ENCODE measurements at places on chromosomes 11 and 22.

DNA sequence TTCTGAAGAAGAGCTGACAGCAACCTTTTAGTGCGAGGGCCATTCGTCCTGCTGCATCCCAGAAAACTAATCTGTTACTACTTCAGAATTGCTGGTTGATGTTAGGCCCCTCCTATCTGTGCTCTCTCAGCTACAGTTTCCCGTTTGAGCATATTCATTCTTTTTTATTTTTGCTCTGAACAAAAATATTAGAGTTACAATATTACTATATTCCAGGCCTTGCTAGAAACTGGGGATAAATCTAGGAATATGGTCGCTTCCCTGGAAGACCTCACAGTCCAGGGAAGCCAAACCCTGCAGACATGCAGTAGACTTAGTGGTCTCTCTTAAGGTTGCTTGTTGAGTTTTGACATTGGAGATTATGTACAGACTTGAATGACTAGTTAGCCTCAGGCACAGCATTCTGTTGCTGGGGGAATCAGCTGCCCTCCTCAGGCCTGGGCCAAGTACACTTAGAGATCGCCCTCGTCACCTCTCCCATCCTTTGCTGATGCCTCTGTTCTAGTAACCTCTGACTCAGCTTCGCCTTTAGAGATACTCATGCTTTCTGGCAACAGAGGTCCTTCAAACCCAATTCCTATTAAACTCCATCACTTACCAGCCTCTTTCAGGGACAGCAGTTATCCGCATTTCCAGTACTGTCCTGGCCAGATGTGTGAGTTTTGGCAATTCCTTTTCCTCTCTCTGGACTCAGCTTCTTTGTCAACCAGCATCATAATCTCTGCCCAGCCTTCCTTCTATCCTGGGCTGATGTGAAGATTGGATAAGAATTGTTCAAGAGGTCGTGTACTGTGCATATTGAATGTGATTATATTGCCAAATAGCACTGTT lies 698 bp upstream of the ANAPC15 start:
- no peak for DNase-seq

DNA sequence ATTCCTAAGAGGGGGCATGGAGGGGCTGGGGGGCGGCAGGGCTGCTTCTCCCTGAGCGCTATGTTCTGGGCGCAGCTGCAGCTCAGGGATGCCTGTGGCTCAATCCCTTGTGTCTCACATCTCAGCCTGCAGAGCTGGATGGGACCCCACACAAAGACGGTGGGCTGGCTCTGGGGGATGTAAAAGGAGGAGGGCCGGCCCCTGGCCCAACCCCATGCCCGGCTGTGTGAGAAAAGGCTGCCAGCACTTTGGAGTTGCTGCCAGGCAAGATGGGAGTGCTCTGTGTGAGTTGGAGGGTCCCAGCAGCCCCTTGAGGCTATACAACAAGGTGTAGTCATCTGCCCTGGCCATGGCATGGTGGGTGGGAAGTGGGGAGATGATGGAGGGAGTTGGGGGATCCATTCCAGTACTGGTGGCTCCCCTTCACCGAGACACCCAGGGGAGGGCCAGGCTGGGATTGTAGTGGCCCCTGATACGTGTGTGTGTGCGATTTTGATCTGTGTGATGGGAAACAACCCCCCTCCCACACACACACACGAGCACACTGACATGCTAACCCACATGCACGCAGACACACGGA lies 1.3 kb upstream of the TBX10 start:
- no peak for DNase-seq

DNA sequence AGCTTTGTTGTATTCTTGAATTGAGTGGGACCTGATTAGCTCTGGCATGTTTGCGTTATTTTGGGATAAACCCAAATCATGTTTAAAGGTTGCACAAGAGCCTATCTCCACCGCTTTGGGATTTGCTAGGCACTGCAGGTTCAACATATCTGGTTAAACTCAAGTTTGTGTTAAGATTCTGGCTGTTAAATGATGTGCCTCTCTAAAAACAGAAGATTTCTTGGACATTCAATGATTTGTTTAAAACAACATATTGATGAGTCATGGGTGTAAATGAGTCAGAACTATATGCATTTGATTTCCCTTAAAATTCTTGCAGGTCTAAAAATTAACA lies 67.4 kb downstream of the AMOTL1 start:
- DNase-seq: no peak

- DNase-seq: peak; percentile 16
Measured at GRCh38 chr11:11157185-11157584, 195.9 kb downstream of the CSNK2A3 start.

DNA sequence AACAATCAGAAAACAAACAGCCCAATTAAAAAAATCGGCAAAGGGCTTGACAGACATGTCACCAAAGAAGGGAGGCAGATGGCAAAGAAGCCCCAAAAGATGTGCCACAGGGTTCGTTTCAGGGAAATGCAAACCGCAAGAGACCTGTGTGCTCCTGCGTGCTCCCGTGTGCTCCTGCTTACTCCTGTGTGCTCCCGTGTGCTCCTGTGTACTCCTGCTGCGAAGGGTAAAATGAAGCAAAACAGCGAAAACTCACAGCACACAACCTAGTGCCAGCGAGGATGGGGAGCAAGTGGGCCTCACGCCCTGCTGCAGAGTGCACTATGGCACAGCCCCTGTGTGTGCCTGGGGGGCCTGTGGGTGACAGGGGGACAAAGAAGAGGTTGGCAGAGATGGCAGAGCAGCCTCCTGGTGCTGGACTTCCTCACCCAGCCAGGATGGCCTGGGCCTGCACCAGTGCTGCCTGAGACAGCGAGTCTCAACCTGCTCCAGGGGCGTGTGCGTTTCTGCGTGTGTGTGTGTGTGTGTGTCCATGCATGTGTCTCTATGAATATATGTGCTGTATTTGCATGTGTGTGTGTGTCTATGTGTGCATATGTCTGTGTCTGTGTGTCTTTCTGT lies 14.0 kb downstream of the ASCL2 start:
- DNase-seq: no peak

DNA sequence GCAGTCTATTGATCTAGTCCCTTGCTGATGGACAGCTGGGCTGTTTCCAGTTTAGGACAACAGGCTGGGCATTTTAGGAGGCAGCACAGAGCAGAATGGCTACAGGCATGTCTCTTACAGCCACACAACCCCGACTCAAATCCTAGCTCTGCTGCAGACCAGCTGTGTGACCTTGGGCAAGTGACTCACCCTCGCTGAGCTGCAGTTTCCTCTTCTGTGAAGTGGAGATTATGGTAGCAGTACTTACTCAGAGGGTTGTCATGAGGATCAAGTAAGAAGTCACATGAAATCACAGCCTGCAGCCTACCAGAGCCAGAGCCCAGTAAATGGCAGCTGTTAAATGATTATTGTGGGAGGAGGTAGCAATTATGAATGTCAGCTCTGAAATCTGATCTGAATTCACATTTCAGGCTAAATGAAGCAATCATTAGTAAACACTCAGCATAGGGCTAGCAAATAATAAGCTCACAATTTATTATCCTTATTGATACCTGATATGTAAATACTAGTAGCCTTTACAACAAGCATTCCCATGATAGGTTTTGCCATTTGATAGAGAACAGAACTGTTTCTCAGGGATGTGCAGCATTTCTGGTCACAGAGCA lies 58.9 kb downstream of the MYEOV start:
- no peak for DNase-seq

- no peak for DNase-seq
Measured at GRCh38 chr11:22786475-22786874, 43.1 kb downstream of the SVIP start.

- no peak for DNase-seq
Measured at GRCh38 chr11:60377401-60378136, 763 bp upstream of the MS4A7 start.

GRCh38 chr11:15882876-15883454 lies 473.4 kb downstream of the SOX6 start:
- DNase-seq: no peak

DNA sequence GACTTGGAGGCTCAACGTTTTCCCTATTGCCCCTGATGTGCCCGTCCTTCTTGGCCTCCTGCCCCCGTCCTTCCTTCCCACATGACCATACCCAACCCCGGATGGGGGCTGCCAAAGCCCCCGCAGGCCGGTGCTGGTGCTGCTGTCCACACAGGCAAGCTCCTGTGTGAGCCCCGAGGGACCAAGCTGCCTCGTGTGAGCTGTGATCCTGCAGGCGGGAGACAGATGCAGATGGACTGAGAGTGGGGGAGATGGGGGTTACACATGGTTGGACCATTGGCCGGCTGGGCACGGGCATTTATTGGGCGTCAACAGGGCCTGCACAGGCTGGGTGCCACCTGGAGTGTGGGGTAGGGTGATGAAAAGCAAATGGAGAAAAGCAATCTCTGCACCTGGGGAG lies 313.2 kb upstream of the B3GAT1 start:
- DNase-seq: no peak

DNA sequence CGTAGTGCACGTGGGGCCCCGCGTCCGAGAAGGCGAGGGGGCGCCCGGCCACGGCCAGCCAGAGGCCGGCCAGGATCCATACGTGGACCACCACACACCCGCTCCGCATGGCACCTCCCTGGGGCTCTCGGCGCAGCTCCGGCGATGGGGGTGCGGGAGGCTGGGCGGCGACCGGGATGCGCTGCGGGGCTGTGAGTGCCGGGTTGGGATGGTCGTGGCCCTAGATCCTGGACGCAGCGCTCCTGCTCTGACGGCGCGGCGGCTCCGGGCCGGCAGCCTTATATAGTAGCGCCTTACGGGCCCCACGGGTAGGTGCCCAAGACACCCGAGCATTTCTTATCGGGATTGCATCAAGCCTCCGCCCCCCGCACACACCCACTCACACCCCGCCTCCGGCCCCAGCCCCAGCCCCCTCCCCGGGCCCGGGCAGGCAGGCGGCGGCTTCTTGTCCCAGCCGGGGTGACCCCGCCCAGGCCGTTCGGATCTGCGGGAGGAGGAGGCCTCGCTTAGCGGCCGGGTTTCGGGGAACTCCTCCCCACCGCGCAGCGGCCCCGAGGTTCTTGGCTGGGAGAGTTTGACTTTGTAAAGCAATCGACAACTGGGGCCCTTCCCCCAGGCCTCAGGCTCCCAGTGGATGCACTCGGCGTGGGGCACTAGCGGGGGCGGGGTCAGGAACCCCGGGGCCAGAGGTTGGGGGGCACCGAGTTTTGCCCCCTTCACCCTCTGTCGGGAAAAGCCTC lies at the start of gene FGF19:
Gene FGF19 (minus strand): TSS at position 255 of the 740 bp plus-strand sequence. CDS start 146 bp downstream, at position 109.
- no peak for DNase-seq

DNA sequence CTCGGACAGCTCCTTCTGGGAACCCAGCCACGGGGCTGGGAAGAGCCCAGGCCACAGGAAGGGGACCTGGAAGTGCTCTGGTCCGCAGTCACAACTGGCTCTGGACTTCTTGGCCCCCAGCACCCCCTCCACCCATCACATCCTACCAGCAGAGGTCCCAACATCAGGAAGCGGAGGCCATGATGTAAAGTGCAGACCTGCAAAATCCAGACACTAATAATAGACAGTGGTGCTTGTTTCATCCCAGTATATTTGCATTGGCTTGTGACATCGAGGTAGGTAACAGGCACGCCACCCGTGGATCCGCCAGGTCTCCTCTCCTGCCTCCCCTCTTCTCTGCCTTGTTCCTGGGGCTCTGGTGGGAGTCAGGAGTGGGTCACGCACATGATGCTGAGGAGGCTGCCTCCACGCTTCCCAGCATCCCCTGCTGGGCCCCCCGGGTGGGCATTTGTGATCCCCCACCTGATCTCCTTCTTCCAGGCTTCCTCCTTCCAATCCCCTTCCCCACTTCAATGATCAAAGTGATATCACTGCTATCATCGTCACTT lies 1454.0 kb downstream of the BRD1 start:
- no peak for DNase-seq

DNA sequence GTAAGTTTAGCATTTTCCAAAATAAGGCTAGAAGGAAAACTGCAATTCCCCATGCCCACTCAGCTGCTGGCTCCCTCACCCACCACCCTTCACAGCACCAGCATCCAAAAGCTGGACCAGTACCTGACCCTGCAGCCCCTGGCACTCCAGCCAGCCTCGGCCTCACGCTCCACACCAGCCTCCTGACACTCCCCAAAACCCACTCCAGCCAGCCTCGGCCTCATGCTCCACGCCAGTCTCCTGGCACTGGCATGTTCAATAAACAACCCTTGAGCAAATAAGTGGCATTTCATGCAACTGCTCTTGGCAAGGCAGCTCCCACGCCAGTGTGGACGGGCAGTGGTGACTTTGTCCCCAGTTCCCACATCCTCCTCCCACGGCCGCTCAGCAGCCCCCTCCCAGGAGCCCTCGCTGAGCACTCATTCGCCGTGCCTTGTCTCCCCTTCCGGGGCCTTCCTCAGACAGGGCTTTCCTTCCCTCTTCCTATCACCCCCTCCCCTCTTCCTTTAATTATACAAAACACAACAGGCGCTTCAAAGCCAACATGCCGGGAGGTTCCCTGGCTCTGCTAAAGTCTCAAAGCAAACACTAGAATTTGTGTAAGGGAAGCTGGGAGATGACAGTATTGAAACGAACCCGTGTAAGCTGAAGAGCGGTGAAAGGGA lies 6.8 kb downstream of the TOLLIP start:
- DNase-seq: no peak

DNA sequence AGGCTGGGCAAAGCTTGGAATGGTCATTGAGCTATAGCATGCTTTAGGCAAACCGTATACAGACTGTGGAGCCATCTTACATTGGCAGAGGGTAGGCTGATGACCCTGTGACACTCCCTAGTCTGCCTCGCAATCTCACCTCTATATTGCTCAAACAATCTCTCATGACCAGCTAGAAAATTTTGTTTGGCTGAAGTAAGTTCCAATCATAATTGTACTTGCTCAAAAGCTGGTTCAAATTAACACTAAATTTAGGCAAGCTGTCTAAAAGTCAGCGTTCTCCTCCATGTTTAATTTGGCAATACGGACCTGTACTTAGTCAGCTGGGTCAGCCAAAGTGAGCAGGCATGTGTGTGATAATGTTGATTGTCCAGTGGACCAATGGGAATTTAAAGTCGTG lies 133.0 kb downstream of the SWAP70 start:
- DNase-seq: no peak

DNA sequence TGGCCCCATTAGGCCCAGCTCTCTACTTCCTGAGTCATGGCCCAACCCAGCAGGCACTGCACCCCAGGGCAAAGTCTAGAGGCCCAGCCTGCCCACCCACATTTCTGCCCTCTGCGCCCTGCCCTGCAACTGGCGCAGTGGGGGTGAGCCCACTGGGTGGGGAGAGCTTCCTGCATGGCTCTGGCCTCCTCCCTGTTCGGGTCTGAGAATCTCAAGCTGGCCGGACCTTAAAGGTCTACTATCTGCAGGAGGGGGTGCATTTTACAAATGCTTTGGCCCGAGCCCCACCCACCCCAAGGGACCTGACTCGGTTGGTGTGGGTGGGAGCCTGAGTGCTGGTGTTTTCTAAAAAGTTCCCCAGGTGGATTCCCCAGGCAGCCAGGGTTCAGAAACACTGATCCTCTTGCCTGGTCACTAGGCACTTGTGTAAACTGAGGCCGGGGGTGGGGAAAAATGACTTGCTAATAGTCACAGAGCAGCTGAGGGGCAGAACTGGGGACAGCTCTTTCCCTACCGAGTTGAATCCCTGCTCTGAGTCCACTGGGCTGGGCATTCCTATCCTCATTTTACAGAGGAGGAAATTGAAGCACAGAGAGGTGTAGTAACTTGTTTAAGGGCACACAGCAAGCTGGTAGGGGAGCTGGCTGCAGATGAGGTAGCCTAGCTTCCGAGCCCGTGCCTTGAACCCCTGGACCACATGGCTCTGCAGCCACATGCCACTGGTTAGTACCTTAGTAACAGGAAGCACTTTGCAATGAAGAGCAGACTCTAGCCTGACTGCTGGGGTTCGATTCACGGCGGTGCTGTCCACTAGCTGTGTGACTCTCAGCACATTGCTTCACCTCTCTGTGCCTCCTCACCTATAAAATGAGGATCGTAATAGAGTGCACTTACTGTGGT lies 36.3 kb downstream of the CD82 start:
- no peak for DNase-seq
